Mesothelial cell of epicardium (in vitro differentiated cells): ENCODE measurements at places on chromosomes 6 and 20.

- H3K27me3 ChIP-seq: no peaks in the 10 kb centered on the region
- H3K4me1 ChIP-seq: peaks cover 28% of the 10 kb centered on the region
- H3K27ac ChIP-seq: no peak overlapping the region
- peaks cover 3% of the 10 kb centered on the region for H3K36me3 ChIP-seq
- no peak overlapping the region for H3K4me3 ChIP-seq
These were observed 34.8 kb downstream of the WRNIP1 start for GRCh38 chr6:2799936-2800527.

DNA sequence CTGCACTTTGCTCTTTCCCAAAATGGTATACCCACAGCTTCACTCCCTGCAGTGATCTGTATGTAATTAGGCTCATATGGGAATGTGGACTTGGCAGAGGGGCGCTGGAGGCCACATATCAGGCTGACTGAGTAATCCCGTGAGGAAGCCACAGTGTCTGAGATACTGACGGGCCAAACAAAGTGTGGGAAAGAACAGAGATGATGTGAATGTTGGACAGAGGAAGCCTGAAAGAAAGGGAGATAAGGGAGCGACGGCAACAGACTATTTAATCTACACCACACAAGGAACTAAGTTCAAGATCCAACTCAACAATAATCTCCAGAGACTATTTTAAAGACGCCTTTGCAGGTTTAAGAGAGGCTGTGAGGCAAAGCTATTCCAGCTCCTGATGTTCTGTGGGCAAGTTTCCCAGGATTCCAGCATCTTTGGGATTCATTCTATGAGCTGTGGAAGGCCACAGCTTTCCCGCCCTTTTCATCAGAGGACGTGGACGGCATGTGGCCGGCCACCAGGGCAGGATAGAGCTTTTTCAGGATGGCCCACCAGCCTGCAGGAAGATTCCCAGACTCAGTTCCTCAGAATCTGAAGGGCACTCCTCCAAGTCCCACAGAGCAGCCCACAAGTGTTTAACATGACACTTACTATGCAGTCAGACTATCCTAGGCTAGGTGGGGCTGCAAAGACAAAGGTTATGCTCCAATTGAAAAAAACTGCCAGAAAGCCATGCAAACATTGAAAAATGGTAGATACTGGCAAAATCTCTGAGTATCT, 237.5 kb downstream of the ATXN1 start:
- no peak for DNase-seq
- no peaks in the 10 kb centered on the region for H3K27me3 ChIP-seq
- H3K4me1 ChIP-seq: peaks cover 8% of the 10 kb centered on the region

GRCh38 chr6:41636833-41637193, 1.5 kb upstream of the MDFI start:
- DNase-seq: no peak
- peak overlapping the region; percentile 90 for H3K27ac ChIP-seq
- H3K4me1 ChIP-seq: peaks cover 63% of the 10 kb centered on the region
- peak overlapping the region; percentile 70 for H3K4me3 ChIP-seq
- no peaks in the 10 kb centered on the region for H3K27me3 ChIP-seq
- peaks cover 9% of the 10 kb centered on the region for H3K36me3 ChIP-seq

DNA sequence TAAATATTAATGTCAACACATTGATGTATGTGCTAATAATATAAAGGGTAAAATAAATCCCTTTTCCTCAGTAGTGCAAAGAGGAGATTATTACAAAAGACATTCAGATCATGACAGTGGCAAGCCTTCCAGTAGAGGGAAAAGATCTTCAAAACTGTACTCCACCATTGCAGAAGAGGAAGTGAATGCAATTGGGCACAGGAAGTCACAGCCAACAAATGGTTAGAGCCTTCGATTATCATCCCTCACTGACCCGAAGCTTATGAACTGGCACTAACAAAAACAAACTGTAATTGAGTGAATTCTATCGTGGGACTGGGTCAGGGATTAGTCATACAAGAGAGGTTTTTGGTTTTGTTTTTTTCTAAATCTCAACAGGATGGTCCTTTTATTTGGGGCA, 39.3 kb upstream of the SCGN start:
- DNase-seq: no peak
- no peak overlapping the region for H3K4me3 ChIP-seq
- peaks cover 4% of the 10 kb centered on the region for H3K36me3 ChIP-seq
- no peaks in the 10 kb centered on the region for H3K27me3 ChIP-seq
- no peak overlapping the region for H3K27ac ChIP-seq

DNA sequence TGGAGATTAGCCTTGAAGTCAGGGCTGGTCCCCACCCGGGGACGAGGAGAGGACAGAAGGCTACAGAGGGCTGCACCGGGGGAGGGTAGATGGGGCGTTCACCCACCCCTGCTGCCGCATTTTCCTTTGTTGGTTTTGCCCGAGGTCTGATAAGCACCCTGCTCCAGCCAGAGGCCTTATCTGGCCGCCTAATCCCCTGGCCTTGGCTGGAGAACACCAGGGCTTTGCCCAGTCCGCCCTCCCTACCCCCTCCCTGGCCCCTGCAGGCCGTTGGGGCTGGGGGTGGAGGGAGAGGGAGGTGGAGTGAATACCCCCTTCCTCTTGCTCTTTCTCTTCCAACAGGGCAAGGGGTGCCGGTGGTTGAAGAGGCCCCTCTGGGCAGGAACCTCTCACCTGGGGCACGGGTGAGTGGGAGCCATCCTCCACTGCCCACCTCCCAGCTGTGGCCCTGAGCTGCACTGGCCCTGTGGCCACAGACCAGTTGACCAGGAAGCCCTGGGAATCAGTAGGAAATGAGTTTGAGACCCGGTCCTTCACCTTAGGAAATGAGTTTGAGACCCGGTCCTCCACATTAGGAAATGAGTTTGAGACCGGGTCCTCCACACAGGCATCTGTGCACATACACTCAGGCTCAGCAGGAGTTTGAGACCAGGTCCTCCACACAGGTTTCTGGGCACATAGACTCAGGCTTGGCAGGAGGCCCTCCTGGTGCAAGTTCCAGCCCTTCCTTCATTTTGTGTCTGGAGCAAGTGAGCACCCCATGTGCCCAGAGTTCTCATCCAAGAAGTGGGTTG, 12.0 kb upstream of the GATA5 start:
- peaks cover 59% of the 10 kb centered on the region for H3K4me1 ChIP-seq
- peak overlapping the region; percentile 95 for H3K27ac ChIP-seq
- H3K4me3 ChIP-seq: no peak overlapping the region
- peaks cover 9% of the 10 kb centered on the region for H3K27me3 ChIP-seq
- H3K36me3 ChIP-seq: no peaks in the 10 kb centered on the region

GRCh38 chr6:42704937-42705374, 17.4 kb downstream of the PRPH2 start:
- H3K4me3 ChIP-seq: no peak overlapping the region
- H3K27me3 ChIP-seq: peaks cover 2% of the 10 kb centered on the region
- no peak for DNase-seq
- H3K27ac ChIP-seq: no peak overlapping the region
- no peaks in the 10 kb centered on the region for H3K4me1 ChIP-seq

DNA sequence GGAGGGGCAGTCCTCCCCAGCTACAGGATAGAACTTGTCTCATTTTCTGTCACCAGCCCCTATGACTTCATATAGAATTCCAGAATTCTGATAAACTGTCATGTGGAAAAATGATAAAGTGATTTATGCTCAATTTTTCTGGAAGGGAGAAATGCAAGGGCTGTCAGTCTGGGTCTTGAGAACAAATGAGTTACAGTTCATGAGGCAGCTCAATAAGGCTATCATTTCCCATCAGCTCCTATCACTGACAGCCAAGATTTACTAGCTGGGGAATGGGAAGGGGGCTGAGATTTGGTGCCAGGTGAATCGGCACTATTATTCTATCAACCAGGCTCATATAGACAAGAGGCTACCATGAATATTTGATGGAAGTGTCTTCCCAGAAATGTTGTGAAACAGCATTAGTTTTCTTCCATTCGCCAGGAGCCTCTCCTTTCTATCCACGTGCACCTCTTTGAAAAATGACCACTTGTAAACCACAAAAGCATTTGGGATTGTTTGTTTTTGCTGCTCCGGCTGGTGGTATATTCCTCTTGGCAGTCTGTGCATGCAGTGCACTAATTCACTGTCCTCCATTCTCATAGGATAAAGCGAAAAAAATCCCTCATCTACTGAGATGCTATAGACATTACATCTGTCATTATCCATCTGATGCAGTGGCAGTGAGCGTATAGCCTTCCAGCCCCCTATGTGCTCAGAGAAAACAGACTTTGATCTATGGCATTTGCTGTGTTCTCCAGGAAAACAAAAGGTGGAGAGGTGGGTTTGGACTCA, 528.7 kb upstream of the RNF217 start:
- no peak overlapping the region for H3K4me3 ChIP-seq
- H3K36me3 ChIP-seq: no peaks in the 10 kb centered on the region
- peaks cover 10% of the 10 kb centered on the region for H3K27me3 ChIP-seq
- H3K27ac ChIP-seq: no peak overlapping the region
- DNase-seq: no peak

DNA sequence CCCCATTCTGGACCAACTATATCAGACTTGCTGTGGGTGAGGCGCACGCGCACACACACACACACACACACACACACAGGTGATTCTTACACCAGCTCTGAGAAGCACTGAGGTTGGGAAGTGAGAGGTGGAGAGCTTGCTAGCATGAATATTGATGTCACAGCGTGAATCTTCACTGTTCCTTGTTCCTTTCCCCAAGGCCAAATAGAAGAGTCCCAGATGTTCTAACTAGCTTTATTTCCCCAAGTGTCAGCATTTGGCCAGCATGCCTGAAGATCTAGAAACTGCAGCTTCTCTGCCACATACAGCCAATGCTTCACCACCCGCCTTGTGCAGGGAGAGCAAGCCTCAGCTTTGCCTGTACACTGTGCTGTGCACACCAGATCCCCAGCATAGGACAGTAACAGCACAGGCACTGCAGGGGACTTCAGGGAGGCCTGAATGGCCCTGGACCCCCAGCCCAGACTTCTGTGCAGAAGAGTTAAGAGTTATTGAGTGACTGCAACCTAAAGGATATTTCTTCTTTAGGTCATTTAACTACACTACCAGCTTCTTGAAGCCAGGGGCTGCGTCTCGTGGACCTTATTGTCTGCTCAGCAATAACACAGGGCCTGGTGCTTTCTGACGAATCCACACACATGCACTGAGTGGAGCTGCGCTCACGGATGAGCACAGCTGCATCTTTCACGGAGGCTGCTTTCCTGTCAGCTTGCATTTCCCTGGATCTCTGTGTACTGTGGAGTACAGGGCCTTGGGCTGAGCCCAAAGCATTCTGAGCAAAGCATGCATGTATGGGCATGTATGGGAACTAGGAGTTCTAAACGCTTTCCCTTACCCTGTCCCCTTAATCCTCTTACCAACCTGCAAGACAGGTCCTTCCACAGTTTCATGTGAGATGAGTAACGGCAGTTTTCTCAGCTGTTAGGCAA, 13.9 kb upstream of the CD93 start:
- no peak for DNase-seq
- no peak overlapping the region for H3K27ac ChIP-seq
- no peak overlapping the region for H3K4me3 ChIP-seq
- H3K27me3 ChIP-seq: peaks cover 3% of the 10 kb centered on the region
- H3K4me1 ChIP-seq: peaks cover 18% of the 10 kb centered on the region

GRCh38 chr6:34527751-34528670, 28.1 kb downstream of the SPDEF start:
- no peaks in the 10 kb centered on the region for H3K36me3 ChIP-seq
- H3K27ac ChIP-seq: no peak overlapping the region
- peaks cover 9% of the 10 kb centered on the region for H3K4me1 ChIP-seq

- DNase-seq: no peak
- no peak overlapping the region for H3K27ac ChIP-seq
- peaks cover 17% of the 10 kb centered on the region for H3K36me3 ChIP-seq
- H3K4me1 ChIP-seq: peaks cover 14% of the 10 kb centered on the region
- no peaks in the 10 kb centered on the region for H3K27me3 ChIP-seq
These were observed 13.0 kb downstream of the MOXD1 start for GRCh38 chr6:132388291-132388690.

DNA sequence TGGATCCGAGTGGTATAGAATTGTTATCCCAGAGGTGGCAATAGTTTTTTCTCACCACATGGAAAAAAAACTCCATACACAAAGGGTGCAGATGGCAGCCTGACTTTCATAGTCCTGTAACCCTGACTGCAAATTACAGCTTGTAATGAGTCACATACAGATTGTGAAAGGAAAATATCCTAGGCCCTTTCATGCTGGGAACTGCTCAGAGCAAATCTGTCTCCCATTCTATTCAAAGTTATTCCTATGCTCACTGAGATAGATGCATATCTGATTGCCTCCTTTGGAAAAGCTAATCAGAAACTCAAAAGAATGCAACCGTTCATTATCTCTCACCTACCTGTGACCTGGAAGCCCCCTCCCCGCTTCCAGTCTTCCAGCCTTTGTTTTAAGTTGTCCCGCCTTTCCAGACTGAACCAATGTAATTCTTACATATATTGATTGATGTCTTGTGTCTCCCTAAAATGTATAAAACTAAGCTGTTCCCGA, 108.7 kb upstream of the MAP3K4 start:
- no peak for DNase-seq
- no peak overlapping the region for H3K4me3 ChIP-seq
- H3K4me1 ChIP-seq: peaks cover 27% of the 10 kb centered on the region
- H3K27ac ChIP-seq: peak overlapping the region; percentile 51
- no peaks in the 10 kb centered on the region for H3K27me3 ChIP-seq

- H3K27ac ChIP-seq: no peak overlapping the region
- no peaks in the 10 kb centered on the region for H3K4me1 ChIP-seq
- H3K4me3 ChIP-seq: no peak overlapping the region
- no peak for DNase-seq
These were observed 27.6 kb downstream of the GABRR2 start for GRCh38 chr6:89287351-89288028.

GRCh38 chr6:107957909-107958688, at the start of gene SEC63:
SEC63 (minus strand) TSS chr6:107958208; CDS start chr6:107958009, 199 bp downstream.
- no peaks in the 10 kb centered on the region for H3K27me3 ChIP-seq
- H3K36me3 ChIP-seq: peaks cover 5% of the 10 kb centered on the region
- DNase-seq: peak; percentile 97
- H3K27ac ChIP-seq: peak within 1 kb of the TSS; percentile 99
- peak within 1 kb of the TSS; percentile 97 for H3K4me3 ChIP-seq

DNA sequence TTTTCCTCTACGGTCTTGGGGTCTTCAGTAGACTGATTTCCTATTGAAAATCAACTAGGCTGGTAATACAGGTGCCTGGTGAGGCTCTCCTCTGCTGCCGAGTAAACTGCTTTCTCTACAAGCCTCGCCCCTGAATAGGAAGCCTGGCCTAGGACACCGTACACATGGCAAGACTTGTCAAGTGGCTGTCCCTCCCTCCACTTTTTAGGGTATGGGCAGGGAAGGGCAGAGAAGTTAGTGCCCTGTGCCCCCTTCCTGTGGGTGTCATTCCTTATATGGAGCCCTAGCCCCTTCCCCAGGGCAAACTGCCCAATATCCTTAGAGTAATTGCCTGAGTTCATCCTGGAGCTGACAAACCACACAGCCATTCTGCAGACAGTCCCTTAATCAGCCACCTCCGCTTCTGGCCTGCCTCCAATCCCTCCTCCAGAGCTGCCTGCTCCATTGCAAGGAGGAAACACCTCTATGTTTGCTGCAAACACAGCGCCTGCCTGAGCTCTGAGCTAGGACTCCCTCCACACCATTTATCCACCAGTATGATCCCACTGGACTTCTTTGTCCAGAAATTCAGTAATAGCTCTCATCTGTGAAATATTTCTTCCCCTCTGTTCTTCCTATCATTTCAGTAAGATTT, 93.1 kb downstream of the CHD6 start:
- peaks cover 26% of the 10 kb centered on the region for H3K4me1 ChIP-seq
- H3K4me3 ChIP-seq: no peak overlapping the region
- H3K27me3 ChIP-seq: no peaks in the 10 kb centered on the region
- no peak for DNase-seq
- H3K27ac ChIP-seq: peak overlapping the region; percentile 68
- H3K36me3 ChIP-seq: peaks cover 10% of the 10 kb centered on the region
